ENCODE measurements at places on chromosomes 1 and 21. TPM values are rescaled to one million over a fixed set of nuclear protein-coding genes. Genes with fewer than 3 reads are reported as not detected.
A peak's percentile ranks its signal among the peaks of the same experiment; 100 is the strongest.

The NIT1 gene
- 42.2 TPM for total RNA-seq

The RGS18 gene
- total RNA-seq, result not detected

The EPS8L3 gene
- total RNA-seq, result not detected

The POFUT2 gene
- 14.4 TPM for total RNA-seq

The CBR3 gene
- total RNA-seq, result 7.6 TPM

The NUP210L gene
- total RNA-seq, result 0.05 TPM

The GCSAML gene
- total RNA-seq, result 0.37 TPM

The ZYG11A gene
- 0.13 TPM for total RNA-seq

The OVAAL gene
- not detected for total RNA-seq

The FCGR2B gene
- not detected for total RNA-seq

DNA sequence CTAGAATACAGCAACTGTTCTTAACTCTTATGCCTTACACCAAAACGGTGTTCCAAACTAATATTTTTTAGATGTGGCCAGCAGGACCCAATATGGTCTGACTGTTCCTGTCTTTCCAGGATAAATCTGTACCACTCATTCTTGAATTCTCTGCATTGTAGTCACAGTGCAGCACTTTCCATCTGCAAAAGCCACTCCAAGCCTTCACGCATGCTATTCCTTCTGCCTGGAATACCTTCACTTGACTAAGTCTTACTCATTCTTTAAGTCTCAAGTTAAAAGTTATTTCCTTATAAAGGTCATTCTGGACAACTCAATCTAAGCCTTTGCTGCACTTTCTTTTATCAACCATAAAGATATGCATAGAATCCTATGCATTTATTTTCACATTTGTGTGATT is 1194.5 kb downstream of the PLA2G4A start:
- no peak for DNase-seq

GRCh38 chr1:92743221-92743620 is 41.7 kb downstream of the EVI5 start:
- DNase-seq, result no peak

- DNase-seq, result no peak
Observed at GRCh38 chr21:30372139-30372770, at the start of gene KRTAP13-2. TSS of gene KRTAP13-2 (minus strand) at chr21:30372271. CDS start at chr21:30372213, 58 bp downstream.

GRCh38 chr1:6281511-6282402 is 20.9 kb upstream of the GPR153 start:
- no peak for DNase-seq

- no peak for DNase-seq
Observed at GRCh38 chr1:107169615-107170014, 28.8 kb downstream of the NTNG1 start.

GRCh38 chr1:226061841-226062557 is 517 bp upstream of the H3-3A start:
- DNase-seq, result peak; percentile 30

GRCh38 chr1:108007070-108007469 is 42.1 kb upstream of the VAV3 start:
- DNase-seq, result no peak

DNA sequence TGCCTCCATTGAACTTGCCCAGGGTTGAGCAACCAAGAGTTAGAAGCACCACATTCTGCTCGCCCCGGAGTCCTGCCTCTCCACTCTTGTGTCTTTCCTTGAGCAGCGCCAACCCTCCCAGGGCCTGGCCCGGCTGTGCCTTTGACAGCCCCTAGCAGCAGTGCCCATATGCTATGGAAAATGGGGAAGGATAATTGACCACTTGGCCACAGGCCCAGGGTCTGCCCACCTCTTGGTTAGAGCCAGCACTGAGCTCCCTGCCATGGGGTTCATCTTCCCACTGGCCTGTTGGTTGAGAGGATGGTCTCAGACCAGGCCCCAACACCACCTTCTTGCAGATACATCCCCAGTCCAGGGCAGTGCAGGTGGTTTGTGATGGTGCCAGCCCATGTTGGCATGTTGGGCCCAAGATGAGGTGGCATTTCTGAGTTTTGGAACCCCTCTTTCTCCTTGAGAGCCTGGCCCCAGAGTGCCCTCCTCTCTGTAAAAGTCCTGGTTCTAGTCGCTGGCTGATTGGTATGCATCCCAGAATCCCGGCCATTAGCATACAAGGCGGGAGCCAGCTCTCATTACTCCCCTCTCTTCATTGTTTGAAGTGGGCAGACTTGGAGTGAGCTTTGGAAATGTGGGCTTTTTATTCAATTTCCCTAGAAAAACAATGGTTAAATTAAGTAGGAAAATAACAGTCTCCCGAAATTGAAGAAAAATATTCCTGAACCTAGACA is 7.6 kb downstream of the ARHGEF10L start:
- no peak for DNase-seq

GRCh38 chr1:27087371-27088220 is 67.3 kb downstream of the SLC9A1 start:
- no peak for DNase-seq

DNA sequence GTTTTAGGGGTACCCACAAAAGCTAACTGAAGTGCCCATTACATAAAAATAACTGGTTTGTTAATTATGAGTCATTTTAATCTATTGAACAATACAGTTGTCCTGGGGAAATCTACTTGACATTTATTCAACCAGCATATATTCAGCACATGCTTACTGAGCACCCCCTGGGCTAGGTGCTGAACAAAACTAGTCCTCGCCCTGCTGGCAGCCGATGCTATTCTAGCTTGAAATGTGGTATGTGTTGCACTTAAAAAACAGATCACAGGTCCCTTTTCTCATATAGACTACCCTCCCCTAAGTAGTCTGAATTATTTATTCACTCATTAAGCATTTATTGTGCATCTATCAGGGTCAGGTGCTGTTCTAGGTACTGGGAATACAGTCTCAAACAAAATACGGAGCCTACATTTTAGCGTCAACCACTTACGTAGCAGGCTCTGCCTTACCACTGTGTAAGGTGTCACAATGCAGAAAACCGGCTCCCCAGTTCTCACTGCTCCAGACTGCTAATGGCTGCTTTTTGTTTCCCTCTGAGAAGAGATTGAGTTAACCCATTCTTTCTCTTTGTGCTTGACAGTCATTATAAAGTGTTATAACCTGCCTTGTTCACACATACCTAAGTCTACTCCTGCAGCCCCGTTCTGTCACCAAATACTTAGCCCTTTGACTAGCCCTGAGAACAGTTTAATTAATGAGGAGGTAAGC is 57.1 kb downstream of the ADCY10 start:
- no peak for DNase-seq

GRCh38 chr1:25683731-25684130 is 67.1 kb downstream of the MAN1C1 start:
- DNase-seq, result no peak

DNA sequence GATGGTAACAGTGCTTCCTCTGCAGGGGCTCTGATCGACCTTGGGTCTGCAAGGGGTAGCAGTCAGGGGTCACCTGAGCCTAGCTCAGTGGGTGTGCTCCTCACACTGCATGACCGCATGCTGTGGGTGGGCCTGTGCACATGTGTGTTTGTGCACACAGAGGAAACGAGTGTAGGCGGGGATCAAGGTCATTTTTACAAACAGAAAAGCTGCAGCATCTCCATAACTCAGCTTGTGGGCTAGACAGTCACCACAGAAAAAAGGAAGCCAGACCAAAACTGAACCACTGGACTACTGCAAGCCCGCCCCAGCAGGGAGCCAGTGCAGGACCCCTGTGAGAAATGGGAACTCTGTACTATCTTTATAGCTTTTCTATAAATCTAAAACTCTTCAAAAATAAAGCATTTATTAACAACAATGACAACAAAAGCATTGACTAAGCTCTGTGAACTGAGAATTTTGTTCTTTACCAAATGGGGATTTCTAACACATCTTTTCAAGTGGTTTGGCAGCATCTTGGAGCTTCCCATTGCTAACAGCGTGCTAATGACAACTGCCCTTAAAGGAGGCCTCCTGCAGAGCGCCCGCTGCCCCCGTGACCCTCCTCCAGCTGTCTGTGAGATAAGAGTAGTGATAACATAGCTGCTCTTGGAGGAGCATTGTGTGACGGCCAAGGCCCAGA is 19.9 kb upstream of the NEK2 start:
- DNase-seq, result no peak

- DNase-seq, result no peak
Observed at GRCh38 chr1:183753464-183753891, 51.4 kb upstream of the RGL1 start.

- no peak for DNase-seq
Observed at GRCh38 chr1:116405241-116406135, 32.4 kb downstream of the ATP1A1 start.

DNA sequence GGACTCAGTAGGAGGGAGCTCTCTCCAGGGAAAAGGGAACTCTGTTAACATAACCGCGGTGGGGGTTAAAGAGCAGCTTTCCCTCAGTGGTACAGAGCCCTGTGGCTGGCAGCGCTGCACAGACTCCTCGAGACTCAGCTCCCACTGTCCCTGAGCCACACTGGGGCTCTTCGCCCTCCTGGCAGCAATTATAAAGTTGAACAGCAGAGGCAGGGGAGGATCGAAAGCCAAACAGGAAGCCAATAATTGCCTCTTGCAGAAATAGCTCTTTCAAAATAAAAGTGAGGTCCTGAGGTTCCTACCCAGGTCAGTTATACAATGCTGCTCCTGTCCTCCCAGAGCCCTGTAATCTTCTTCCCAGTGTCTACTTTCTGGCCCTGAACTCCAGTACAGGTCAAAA is 77.0 kb downstream of the FAM78B start:
- DNase-seq, result no peak

DNA sequence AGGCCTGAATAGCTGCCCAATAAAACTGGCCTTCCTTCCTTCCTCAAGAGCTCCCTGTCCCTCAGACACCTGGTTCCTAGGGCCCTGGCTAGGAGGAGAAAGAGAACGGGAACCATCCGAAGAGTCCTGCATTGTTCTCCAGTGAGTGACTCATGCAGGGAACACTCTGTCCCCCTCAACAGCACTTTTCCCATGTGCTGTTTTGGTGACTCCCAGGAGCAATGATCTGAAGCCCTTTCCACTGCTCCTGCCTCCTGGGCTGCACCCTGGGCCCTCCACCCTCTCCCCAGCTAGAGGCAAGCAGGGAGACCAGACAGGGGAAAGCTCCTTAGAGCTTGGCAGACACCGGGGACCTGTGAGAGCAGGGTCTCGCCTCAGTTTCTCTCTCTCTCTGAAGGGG is 18.9 kb downstream of the TNNT2 start:
- DNase-seq, result no peak

DNA sequence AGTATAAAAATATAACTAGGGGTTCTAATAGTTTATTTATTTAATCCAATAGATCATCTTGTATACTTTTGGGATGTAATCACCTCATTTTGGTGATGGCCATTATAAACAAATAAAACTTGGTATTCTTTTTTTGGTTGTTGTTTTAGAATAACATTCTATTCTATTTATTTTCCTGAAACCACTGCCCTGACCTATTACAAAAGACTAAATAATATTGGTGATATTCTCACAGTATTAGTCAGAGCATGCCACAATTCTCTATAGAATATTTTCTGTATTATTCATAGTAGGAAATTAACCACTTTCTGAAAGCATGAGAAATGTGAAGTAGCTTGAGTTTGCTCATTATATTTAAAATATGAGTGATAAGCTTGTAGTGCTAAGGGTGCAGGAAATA is 54.1 kb upstream of the LRRC7 start:
- DNase-seq, result no peak

DNA sequence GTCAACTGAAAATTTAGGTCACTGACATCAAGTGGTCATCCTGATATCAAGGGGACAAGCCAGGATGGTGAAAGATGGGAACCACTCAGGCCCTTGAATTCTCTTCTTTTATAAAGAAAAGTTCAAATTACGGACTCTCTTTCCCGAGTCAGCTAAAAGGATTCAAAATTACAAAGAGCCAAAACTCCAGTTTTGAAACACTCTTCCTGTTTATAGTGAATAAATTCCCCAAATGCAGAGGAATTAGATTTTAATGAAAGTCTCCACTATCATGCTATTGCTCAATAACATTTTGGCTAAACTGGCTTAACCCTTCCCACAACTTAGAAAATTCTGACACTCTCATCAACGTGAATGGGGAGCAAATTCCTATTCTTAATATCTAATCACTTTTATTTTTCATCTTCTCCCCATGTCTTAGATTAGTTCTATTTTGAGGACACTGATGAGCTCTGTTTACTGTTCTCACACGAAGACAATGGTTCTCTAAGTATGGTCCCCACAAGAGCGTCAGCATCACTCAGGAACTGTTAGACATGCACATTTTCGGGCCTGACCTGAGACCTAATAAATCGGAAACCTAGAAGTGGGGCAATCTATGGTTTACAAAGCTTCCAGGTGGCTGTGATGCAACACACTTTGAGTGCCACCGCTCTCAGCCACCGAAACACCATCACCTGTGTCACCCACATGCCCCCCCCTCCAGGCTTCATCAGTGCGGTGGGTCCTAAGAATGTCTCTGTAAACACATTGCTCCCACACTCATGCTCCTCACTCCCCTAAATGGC is 64.4 kb upstream of the TIAM1 start:
- no peak for DNase-seq

DNA sequence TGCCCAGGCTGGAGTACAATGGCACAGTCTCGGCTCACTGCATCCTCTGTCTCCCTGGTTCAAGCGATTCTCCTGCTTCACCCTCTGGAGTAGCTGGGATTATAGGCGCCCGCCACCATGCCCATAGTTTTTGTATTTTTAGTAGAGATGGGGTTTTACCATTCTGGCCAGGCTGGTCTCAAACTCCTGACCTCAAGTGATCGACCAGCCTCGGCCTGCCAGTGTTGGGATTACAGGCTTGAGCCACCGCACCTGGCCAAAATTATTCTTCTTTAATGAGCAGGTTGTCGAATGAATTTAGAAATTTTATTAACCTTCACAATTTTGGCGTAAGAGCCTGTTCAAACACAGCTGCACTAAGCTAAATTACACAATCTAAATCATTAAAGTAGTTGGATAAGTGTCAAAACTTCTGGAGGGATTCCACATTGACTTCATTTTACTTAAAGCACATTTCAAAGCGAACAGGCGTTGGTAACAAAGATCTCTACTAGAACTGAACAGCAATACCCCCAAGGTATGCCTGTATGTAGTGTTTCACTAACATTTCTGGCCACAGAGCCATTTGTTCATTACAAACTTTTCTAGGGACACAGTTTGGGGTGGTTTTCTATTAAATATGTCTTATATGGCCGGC is 5.2 kb upstream of the CTH start:
- no peak for DNase-seq

DNA sequence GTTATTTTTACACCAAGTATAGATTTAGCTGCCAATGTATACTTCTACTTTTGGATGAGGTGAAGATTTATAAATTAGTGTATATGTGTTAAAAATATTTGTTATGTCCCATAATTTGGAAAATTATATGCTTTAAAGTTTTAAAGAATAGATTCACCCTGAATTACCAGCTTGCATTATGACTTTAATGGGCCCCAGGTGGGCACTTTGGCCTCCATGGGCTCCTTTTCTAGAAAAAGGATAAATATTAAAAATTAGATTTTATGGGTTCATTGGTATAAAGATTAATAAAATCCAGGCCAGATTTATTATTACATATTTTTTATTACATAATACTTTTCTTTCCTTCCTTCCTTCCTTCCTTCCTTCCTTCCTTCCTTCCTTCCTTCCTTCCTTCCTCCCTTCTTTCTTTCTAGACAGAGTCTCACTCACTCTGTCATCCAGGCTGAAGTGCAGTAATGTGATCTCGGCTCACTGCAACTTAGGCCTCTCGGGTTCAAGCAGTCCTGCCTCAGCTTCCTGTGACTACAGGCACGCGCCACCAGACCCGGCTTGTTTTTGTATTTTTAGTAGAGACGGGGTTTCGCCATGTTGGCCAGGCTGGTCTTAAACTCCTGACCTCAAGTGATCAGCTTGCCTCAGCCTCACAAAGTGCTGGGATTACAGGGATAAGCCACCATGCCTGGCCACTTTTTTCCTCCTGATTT is 21.9 kb downstream of the KMO start:
- DNase-seq, result no peak
